Aorta (tissue), 5 donors: ENCODE measurements at places on chromosomes 4 and X.
A peak's percentile ranks its signal among the peaks of the same experiment; 100 is the strongest.

DNA sequence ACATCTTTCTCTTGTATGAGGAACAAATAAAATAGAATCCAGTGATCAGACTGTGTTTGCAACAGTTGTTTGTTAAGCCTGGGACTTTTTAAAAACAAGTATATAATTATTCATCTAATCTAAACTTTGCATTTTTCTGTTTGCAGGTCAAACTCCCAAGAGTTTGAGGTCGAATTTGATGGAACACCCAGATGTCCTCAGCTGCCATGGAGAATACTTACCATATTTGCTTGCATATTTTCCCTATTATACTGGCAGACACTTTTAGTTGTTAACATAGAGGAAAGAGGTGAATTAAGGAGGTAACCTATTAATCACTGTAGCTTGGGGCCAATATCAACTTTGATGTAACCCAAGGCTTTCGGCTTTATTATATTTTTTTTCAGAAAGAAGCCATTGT is 401.5 kb upstream of the DIPK2B start:
- no peak for DNase-seq

DNA sequence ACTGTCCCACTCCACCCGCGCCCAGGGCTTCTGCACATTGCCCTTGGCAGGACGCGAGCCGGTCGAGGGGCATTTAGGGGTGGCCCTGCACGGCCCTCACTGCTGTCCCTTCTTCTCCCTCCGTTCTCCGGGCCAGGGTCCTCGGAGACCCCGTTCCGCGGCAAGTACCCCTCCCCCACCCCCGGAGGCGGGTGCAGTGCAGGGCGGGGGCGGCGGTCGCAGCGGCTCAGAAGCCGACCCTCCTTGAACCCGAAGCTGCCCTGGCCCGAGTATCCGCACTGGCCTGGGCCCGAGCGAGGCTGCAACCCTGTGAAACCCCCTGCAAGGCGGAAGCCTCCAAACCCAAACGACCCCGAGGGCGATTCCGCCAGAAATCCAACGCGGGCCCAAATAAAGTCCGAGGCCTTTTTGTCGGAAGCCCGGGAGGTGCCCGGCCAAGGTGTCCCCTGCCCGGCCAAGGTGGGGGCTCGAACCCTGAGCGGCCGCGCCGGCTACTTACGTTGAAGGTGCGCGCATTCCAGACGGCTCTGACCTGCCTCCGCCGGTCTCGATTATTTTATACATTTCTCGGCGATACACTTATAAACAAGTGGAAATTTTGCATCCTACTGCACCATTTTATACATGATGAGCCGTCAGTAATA is 53.1 kb upstream of the TMEM33 start:
- peak; percentile 72 for DNase-seq

GRCh38 chr4:159545556-159545955 is 442.7 kb downstream of the RAPGEF2 start:
- DNase-seq, result no peak

- no peak for DNase-seq
Observed at GRCh38 chr4:8035371-8035780, 95.7 kb upstream of the AFAP1 start.

DNA sequence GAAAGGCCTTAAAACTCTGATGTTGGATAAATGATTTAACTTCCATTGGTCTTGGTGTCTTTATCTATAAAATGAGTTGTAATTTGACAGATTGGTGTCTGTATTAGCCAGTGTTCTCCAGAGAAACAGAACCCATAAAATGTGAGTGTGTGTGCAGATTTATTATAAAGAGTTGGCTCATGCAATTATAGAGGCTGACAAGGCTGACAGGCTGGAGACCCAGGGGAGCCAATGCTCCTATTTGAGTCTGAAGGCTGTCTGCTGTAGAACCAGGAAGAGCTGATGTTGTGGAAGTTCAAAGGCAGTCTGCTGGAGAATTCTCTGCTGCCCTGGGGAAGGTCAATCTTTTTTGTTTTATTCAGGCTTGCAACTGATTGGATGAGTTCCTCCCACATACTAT is 131.7 kb downstream of the SLC4A4 start:
- no peak for DNase-seq

GRCh38 chr4:20086067-20086798 is 165.5 kb upstream of the SLIT2 start:
- no peak for DNase-seq

DNA sequence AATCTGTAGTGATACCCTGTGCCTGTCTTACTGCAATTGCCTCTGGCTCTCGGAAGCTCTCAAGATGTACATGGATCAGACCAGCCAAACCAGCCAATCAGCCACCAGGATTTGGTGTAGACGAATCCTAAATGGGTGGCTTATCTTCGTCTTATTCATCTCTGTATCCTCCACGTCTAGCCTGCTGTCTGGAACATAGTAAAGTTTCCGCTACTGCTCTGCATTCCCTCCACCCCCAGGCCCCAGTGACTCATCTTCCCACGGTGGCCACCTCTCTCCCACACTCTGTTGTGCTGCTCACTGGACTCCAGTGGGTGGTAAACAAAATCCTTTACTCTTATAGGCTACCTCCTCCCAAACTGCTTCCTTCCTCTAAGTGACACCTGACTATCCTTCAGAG is 37.8 kb downstream of the SEPTIN6 start:
- no peak for DNase-seq

DNA sequence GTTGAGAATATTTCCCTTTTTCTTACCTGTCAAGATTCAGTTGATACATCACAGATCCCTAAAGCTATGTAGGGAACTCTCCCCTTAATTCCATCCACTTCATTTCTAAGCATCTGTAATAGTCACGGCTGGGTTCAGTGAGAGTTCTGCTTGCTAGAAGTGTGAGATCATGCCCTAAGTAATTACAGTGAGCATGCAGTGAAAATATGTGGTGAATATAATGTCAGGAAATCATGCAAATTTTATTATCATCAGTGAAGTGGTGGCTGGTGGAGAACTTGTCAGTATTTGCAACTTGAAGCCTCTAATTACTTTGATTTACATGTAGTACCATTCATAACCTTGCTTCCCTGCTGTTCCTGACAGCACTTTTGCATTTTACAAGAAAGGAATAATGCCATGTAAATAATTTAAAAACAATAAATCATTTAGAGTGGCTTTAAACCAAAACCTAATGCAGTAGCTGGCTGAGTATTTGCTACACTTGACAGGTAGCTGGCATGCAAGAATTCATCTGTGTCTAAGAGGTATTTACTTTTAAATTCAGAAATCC is 28.3 kb upstream of the CFAP299 start:
- no peak for DNase-seq

GRCh38 chr4:86993909-86994681 is 59.3 kb downstream of the AFF1 start:
- no peak for DNase-seq

GRCh38 chr4:128512767-128513322 is 225.2 kb upstream of the PGRMC2 start:
- no peak for DNase-seq

GRCh38 chr4:7379719-7380118 is 55.0 kb downstream of the PSAPL1 start:
- DNase-seq, result peak; percentile 23
